Epithelial cell of prostate (primary cell): ENCODE measurements at places on chromosomes 13 and 19.

- peak; percentile 40 for DNase-seq
These were observed at the start of gene NR2C2AP for GRCh38 chr19:19203012-19203856. Gene NR2C2AP (minus strand): TSS chr19:19203414. CDS start chr19:19203060, 354 bp downstream.

DNA sequence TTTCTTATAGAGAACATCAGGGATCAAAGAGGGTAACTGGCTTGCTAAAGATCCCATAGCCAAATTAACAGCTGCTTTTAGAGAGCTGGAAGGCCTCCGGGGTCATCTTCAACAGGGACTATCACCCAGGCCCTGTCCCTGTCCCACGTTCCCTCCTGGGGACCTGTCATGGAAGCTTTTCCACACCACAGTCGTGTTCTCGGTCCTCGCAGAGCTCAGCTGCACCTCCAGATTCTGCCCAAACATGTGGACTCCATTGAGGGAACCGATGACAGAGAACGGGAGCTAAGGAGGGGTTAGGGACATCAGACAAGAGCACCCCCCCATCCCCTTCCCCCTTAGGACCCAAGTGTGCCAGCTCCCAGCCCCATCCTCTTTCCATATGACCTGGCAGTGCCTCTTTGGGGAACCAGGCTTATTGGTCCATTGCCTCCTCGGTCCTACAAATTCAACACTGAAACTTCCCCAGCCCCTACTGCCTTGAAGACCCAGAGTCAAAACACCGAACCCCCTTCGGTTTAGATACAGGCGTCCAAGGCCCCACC is 568 bp downstream of the FUZ start:
- DNase-seq, result no peak

DNA sequence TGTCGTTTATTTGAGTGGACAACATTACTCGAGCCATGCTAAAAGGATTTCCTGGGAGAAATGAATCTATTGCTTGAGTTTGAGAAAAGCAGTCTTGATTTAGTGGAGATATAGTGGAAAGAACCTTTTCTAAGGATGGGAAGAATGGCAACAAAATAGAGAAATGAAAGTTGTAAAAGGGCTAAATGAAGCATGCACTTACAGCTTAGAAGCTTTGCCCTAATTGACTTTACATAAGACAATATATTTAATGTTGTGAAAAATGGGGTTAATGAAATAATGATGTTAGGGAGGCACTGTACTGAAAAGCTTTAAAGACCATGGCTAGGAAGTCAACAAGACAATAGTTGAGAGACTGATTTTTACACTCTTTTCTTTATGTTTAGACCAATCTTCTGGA is 35.4 kb downstream of the SLC10A2 start:
- no peak for DNase-seq

- no peak for DNase-seq
These were observed 10.3 kb upstream of the FUT5 start for GRCh38 chr19:5880604-5881078.

- no peak for DNase-seq
These were observed 1600.2 kb downstream of the PCDH9 start for GRCh38 chr13:65629926-65630325.

DNA sequence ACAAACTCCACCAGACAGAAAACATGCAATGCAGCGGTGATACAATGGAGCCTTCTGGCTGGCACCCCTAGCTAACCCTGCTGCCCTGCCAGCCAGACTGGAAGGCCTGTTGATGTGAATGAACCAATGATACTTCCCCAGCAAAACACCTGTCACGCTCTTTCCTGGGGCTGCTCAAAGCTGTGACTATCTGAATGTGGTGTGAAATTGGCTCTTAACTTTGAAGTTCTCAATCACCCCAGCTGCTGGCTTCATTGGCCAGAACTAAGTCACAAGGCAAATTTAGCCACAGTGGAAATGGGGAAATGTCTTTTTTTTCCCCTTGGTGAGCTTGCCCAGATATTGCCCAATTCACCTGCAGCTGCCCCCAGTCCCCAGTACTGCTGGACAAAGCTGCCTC is 147.3 kb downstream of the SLC7A1 start:
- no peak for DNase-seq

GRCh38 chr19:35739275-35740107 is 2.8 kb downstream of the IGFLR1 start:
- no peak for DNase-seq

GRCh38 chr19:12668932-12669269 is 2.3 kb downstream of the WDR83 start:
- no peak for DNase-seq
